ENCODE measurements at places on chromosomes 12 and 14. TPM values are rescaled to one million over a fixed set of nuclear protein-coding genes. Genes with fewer than 3 reads are reported as not detected.

- DNase-seq: no peak
These were observed 76.8 kb downstream of the COX16 start for GRCh38 chr14:70282666-70283065.

DNA sequence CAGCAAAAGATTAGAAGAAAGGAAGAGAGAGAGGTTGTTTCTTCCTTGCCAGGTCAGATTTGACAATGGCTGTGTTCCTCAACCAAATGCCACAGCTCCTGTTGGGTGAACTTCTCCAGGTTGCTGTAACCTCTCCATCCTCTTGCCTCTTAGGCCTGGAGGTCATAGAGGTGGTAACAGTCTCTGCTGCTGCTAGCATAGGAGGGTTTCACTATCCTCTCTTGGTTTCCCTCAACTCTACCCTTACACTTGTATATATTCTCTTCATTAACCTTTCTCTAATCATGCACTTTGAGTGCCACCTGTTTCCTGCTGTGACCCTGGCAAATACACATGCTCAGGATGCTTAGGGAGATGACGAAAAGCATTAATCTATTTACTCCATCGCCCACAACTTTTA is 67.7 kb upstream of the HIF1A start:
- no peak for DNase-seq

- DNase-seq: peak; percentile 61
These were observed 5.4 kb upstream of the IRF2BPL start for GRCh38 chr14:77033622-77034589.

DNA sequence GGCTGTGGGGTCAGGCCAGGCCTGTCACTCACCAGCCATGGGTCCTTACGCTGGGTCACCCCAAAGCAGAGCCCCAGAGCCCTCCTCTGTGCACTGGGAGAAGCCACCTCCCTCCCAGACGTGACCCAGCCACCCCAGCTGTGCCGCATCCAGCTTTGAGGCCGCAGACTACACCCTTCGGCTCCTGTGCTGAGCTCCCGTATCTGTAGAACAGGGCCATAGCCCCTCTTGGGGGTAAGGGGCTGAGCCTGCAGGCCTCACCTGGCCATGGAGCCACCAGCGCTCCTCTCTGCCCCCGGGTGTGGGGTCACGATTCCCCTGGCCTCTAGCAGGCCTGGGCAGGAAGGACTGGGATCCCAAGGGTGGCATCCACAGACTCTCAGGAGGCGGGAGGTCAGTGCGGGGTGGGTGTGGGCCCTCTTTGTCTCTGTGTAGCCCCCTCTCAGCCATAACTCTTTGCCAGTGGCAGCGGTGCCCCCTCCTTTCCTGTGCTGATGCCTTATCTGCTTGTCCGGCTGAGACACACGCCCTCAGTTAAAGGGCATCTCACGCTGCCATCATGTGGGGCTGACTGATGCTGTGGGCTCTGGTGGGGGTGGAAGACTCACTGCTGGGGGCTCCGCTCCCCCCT is 16.3 kb downstream of the ASPG start:
- no peak for DNase-seq

DNA sequence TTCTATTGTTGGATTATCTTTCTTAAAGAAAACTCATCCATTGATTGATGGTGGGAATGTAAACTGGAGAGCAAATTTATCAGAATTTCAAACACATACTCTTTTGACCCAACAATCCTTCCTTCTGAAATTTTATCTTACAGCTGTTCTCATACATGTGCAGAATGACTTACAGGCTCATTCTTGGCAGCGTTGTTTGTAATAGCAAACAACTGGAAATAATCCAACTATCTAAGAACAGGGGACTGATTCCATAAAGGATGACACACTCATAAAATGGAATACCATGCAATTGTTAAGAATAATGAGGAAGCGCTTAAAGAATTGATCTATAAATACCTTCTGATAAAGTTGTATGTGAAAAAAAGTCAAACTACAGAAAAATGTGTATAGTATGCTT is 24.0 kb downstream of the RHOJ start:
- no peak for DNase-seq

GRCh38 chr12:111359231-111359913 is 9.5 kb downstream of the PHETA1 start:
- DNase-seq: no peak

DNA sequence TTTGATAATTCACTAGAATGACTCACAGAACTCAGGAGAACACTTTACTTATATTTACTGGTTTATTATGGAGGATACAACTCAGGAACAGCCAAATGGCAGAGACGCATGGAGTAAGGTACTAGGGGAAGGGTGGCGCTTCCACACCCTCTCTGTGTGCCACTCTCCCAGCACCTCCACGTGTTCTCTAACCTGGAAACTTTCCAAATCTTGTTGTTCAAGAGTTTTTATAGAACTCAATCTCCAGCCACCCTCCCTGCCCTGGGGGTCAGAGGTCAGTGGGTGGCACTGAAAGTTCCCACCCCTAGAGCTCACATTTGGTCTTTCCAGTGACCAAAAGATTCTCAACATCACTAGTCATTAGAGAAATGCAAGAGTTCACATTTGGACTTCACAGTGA is 13.2 kb downstream of the TRIM9 start:
- DNase-seq: no peak

GRCh38 chr14:22685467-22685866 is 41.3 kb upstream of the OR6J1 start:
- no peak for DNase-seq

GRCh38 chr14:99359906-99360305 is 87.9 kb upstream of the BCL11B start:
- no peak for DNase-seq

GRCh38 chr14:49424436-49425331 is 161.5 kb downstream of the RPS29 start:
- DNase-seq: no peak

- DNase-seq: no peak
These were observed 150.4 kb downstream of the CALM1 start for GRCh38 chr14:90547250-90547649.

GRCh38 chr14:104458845-104459244 is 120.7 kb upstream of the C14orf180 start:
- DNase-seq: no peak

GRCh38 chr14:67705211-67705610 is 3.5 kb downstream of the RDH12 start:
- no peak for DNase-seq

DNA sequence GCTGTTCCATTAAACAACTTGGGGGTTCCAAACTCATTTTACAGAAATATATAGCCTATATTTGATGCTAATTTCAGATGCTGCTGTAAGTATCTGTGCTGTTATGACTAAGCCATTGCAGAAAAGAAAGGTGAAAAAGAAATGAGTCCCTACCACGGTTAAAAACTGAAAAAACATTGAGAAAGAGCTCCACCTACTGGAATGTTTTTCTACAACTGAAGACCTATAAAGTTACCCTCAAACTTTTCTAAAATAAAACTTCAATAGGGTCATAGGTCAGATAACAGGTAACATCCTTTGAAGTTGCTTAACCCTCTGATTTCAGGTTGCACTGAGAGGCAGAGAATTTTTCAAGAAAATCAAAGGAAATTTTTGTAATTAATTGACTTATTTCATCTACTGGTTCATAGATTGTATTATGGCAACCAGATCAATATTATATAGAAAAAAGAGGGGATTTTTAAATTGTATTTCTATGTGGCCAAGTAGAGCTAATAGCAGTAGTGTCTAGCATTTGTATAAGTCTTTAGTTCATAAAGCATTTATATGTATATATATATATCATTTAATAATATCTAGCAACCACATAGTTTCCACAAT is 279.9 kb downstream of the RPS29 start:
- DNase-seq: no peak

DNA sequence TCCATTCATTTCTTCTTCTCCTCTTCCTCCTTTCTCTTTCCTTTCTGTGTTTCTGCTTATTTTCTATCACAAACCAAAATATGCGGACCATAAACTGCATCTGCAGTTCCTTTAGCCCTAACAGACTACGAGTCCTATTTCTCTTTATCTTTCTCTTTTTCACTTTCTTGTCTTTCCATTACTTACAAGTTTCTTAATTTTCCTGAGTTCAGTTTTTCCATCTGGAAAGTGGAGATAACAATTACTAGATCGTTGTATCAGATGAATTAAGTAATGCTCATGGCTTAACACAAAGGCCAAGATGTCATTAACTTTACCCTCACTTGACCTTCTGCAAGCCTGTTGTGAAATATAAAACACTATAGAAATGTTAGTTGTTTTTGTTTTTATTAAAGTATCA is 983 bp upstream of the COPS7A start:
- no peak for DNase-seq

DNA sequence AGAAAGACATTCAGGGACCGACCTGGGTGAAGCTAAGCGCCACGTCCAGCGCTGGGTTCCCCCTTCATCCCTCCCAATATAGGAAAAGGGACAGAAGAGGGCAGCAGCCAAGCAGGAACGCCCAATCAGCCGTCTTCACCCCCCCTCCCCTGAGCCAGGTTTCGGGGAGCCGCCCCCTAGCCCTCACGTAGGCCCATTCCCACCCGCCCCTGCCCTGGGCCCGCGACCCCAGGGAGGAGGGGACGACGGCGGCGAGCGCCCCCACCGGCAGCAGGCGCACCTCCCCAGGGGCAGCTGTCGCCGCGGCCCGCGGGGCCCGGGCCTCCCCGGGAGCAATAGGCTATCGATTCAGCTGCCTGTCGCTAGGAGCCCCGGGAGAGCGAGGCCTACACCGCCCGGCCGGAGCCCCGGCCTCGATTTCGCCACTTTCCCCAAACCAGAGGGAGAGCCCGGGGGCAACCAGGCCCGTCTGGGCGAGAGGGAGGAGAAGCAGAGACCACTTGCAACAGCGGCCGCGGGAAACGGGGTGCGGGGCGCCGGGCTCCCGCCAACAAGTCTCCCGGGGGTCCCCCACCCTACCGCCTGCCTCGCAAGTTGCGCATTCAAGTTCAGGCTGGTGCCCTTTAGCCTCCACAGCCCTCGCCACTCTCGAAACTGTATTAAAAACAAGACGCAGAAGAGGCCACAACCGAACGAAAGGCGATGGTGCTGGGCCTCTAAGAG is 1.3 kb downstream of the DCAF5 start:
- DNase-seq: peak; percentile 70

GRCh38 chr14:30264161-30264560 is 294.8 kb upstream of the G2E3 start:
- DNase-seq: no peak

GRCh38 chr12:507391-507796 is 47.7 kb downstream of the B4GALNT3 start:
- no peak for DNase-seq

DNA sequence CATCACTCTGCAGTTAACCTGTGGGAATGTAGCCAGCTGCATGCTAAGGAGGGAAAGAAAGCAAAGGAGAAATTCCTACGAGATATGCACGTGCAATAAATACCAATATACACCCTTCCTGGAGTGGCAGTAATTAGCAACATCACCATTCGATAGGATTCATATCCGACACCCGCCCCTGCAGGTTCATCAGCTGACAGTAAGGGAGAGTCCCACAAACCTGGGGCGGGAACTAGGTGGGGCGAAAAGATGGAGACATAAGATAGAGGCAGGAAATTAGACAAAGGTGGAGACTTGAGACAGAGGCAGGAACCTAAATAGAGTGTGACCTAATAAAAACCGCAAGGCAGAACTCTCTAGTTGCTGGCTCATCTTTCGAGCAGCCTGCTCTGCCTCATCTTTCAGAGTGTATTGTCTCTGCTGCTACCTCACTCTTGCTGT is 51.6 kb downstream of the PLEKHG3 start:
- no peak for DNase-seq

GRCh38 chr14:32078023-32078857 is 1.1 kb downstream of the ARHGAP5 start:
- no peak for DNase-seq

DNA sequence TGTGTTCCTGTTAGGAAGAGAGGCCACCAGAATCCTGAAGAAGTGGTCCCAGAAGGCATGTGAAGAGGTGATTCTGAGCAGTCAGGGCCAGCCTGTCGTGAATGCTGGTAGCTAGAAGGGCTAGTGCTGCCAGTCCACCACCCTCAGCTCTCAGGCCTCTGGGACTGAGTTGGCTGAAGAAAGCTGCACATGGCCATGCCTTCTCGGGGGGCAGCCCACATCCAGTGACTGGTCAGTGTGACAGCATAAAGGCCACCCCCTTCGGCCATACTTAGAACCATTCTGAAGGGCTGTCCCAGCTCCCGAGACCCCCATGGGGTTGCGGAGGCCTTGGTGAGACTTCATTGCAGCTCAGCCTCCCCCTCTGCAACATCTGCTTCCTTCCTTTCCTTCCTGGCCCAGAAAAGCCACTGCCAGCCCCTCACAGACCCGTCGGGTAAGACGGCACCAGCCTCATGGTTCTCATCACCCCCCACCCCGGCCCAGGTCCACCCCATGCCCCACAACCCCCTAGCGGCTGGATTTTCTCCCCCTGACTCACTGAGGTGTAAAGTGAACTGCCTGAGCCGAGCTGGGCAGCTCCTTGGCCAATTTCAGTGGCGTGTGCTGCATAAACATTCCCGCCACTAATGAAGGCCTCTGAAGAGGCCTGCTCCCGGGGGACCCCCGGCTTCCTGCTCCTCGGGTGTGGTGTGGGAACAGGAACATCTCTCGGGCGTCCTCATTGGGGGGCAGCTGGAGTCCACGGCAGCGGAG is 49.5 kb upstream of the DIO3 start:
- no peak for DNase-seq

The CLEC2B gene
- 0.19 TPM for total RNA-seq

The OR10A7 gene
- not detected for total RNA-seq

The NANOG gene
- total RNA-seq: not detected

The PPP1R1A gene
- 9.1 TPM for total RNA-seq

The KRT75 gene
- total RNA-seq: not detected

The NUDT14 gene
- total RNA-seq: 25.6 TPM

The ADAM21 gene
- total RNA-seq: not detected

The CCDC196 gene
- not detected for total RNA-seq

The C12orf54 gene
- total RNA-seq: not detected

The TCP11L2 gene
- 1.4 TPM for total RNA-seq

The CIROP gene
- not detected for total RNA-seq

Data from neural crest cell (in vitro differentiated cells).